T47D (cell line): ENCODE measurements at places on chromosomes 2 and 18.

GRCh38 chr2:198518935-198519334, 714.5 kb downstream of the PLCL1 start:
- no peak for DNase-seq

GRCh38 chr18:54713386-54713785, 114.9 kb upstream of the RAB27B start:
- no peak for DNase-seq

DNA sequence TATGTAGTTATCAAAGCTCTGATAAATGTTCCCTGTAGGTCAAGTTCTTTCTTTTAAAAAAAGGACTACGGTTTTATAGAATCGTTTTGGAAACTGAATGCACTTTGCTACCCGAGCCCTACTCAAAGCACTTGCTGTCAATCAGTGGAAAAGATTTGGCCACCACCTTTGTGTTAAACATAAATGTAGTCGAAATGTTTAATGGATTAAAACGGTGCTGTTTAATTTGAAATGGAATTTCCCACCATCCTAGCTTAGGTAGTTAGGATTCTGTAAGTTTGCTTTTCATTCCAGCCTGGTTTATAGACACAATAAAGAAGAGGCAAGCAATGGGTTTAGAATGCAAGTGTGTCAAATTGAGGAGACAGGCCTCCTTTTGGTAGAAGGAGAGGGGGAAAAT, 69.4 kb upstream of the MMADHC start:
- no peak for DNase-seq

- DNase-seq, result no peak
Observed at GRCh38 chr18:47528343-47528742, 276.9 kb upstream of the SKOR2 start.

GRCh38 chr18:9022397-9023155, 79.9 kb upstream of the NDUFV2 start:
- DNase-seq, result no peak

- DNase-seq, result peak; percentile 65
Observed at GRCh38 chr18:59783138-59783537, 85.9 kb upstream of the CCBE1 start.

DNA sequence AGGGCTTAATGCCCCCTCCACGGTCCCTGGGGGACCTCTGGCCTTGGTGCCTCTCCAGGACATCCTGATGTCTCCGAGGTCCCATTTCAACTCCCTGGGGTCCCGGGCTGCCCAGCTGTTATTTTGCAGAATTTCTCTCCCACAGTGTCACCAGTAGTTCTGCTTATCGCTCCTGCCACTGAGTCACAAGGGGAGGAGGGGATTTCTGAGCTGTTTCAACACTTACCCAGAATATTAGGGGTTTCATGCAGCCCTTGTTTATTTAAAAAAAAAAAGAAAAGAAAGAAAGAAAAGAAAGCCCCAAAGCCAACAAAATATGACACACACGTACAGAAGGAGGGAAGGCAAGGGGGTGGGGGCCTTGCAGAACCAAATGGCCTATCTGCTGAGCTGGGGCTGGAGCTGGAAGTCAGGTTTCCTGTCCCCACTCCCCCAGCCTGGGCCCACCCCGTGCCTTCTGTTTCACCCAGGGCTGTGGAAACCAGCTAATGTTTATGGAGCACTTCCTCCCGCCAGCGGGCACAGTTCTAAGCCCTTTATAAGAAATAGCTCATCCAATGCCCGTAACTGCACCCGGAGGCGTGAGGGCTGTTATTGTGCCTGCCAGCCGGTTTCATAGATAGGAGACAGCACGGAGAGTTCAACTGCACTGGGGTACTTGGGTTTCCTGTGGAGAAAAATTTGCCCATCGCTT, 8.4 kb upstream of the ARID5A start:
- DNase-seq, result no peak
